Esophagus squamous epithelium (tissue), 5 donors: ENCODE measurements at places on chromosomes 2 and 18. TPM values are rescaled to one million over a fixed set of nuclear protein-coding genes. Genes with fewer than 3 reads are reported as not detected.
A peak's percentile ranks its signal among the peaks of the same experiment; 100 is the strongest.

DNA sequence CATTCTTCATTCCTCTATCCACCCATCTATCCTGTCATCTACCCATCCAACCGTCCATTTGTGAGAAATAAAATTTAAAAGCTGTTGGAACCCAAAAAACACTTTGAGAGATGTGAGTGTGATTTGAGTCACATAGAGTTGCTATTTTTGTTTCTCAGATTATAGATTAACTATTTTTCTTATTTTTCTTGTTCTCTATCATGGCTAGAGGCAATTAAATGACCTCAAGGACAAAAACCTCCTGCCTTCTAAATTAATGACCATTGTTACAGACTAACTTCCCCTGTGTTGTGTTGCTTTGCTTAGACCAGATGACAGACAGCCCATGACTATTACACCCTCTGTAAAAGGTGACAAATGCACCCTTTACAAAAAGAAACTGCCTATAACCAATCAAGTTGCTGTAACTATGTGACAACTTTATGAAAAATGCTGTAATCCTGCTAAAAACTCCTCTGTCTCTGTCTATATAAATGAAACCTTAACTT is 207.9 kb upstream of the CXCR4 start:
- no peak for DNase-seq

DNA sequence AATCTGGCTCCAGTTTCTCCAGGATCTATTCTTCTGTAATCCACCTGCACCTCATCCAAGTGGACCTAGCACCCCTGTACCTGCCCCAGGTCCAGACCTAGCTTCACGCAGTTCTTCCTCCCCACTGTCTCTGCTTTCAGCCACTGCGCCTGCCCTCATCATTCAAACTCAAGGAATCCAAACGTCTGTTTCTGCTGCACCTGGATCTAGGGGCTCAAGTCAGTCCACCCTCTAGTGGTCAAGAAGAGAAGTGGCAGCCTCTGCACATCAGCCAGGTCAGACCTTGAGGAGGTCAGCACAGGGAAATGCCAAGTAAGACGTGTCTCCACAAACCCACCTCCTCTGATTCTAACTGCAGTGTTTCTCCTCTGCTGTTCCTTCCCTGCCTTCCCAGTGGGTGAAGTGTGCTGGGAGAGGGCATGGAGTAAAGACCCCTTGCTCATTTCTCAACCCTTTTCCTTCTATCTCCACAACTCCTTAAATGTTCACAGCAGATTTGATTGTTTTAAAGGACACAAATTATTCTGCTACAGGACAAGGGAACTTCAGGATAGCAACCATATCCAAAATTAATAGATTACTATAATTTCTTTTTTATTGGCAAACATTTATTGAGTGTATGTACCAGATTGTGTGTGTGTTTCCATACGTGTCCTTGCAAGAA is 8.6 kb upstream of the RNF152 start:
- no peak for DNase-seq

GRCh38 chr18:65459741-65460140 is 291.1 kb upstream of the CDH7 start:
- no peak for DNase-seq

- no peak for DNase-seq
Measured at GRCh38 chr2:158618891-158619490, 162.2 kb downstream of the PKP4 start.

DNA sequence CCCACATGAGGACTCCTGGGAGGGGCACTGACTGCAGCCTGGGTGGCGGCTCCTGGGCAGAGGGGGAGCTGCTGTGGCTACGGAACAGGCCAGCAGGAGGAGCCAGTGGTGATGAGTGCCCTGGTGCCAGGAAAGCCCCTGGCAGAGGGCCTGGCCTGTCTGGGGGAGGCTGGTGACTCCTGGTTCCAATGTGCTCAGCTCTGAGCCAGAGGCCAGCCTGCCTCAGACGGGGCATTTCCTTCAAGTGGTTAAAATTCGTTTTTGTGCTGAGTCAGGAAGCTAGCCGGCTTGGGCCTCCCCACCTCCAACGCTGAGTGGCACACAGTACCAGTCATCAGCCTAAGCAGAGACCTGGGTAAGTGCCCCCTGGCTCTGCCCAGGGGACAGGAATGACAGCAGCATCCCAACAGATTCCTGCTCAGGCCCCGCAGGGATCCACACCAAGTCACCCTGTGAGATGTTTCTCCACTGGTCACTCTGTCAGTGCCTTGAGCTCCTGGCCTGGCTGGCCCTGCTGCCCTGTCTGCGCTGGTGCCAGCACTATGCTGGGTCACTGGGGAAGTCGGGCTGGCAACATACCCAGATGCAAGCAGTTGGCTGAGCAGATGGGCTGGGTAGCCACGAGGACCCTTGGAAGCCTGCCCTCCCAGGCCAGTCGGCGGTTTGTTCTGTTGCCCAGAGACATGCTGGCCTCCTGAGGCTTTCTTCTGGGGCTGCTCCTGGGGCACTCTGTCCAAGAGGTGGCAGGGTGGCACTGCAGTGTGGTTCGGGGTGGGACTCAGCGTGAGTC is 7.1 kb upstream of the KLF11 start:
- DNase-seq = no peak

Gene C1QL2
- not detected for total RNA-seq

Gene NOTO
- total RNA-seq = not detected

GRCh38 chr2:227817850-227818674 is 4.4 kb downstream of the CCL20 start:
- DNase-seq = peak; percentile 64

Gene SLC9A4
- 0.42 TPM for total RNA-seq

DNA sequence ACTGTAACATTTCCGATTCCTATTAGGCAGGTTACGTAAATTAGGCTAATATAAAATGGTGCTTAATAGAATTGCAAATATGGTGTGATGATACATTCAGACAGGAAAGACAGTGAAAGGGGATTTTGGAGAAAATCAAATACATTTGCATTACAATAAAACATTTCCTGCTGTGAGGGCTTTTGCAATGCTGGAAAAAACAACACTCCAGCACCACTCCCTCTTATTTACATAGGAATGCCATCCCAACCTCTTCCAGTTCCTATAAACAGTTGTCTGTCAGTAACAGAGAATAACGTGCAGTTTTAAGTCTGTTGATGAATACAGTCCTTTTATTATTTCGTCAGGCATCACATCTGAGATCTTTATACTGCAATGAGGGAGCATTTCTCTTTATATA is 298.8 kb upstream of the FANCL start:
- DNase-seq = no peak

- DNase-seq = no peak
Measured at GRCh38 chr2:141455211-141455826, 675.5 kb downstream of the LRP1B start.

DNA sequence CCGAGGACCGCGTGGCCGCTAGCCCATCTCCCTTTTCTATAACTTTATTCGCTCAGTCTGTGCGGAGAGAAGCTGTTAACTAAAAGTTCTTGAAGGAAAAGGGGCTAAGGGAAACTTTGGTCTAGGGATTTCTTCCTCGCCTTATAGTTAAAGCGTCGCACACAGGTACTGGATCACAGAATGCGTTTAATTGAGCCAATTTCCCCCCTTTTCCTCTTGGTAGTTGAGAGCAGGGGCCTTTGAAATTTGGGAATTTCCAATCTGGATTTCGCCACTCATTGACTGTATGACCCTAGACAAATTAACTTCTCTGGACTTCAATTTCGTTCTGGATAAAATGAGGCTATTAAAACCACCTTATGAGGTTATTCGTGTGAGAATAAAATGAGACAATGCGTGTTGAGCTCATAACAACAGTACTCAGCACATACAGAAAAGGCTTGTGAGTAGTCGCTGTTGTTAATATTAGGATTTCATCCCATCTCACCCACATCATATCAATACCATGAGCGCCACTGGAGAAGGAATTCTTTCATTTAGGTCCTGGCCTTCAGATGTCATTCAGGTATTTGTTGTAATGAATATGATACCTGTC is 763 bp upstream of the OLA1 start:
- DNase-seq = no peak

DNA sequence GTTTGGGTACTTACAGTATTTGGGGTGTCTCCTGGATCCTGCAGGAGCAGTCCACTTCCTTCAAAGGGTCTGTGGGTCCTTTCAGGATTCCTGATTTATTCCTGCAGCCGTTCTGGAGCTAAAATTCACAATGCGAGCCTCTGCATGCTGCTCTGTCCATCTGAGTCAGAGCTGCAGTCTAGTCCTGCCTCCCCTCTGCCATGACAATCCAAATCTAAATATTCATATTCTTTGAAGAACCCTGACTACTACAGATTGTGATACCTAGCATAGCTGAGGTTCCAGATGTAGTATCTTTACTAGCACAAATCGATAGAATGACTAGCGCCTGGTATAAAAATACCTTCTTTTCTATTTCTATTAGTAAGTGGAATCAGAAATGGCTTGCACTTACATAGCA is 31.3 kb upstream of the GAREM1 start:
- DNase-seq = no peak

GRCh38 chr18:9539283-9539682 is 64.0 kb downstream of the RALBP1 start:
- DNase-seq = no peak

- DNase-seq = no peak
Measured at GRCh38 chr2:237231593-237231992, 145.9 kb downstream of the COPS8 start.

Gene HOXD3
- 1.5 TPM for total RNA-seq

GRCh38 chr2:191961556-191961955 is 114.7 kb upstream of the CAVIN2 start:
- no peak for DNase-seq
